Stimulated activated CD4-positive, alpha-beta T cell treated with anti-CD3 and anti-CD28 coated beads, Interleukin-1b, Interleukin-23, amount 100 ng/mL, for 4 hours (primary cell): ENCODE measurements at places on chromosomes 2 and 18.

- no peak for DNase-seq
Observed at GRCh38 chr2:162266460-162266760, 23.2 kb upstream of the FAP start.

DNA sequence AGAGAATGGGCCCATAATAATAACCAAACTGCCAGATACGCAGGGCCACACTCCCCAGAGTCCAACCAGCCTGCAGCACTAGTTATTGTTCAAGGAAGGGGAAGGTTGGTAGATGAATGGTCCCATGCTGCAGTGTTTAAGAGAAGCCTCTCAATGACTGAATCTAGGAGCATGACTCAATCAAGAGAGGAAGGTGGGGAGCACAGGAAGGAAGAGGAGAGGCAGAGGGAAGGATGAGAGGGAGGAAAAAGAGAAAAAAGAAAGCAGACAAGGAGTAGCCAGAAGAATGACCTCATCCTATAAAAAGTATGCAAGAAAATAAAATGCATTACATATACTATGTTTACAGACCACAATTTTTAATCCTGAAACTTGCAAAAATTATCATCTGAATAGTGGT is 174.5 kb downstream of the TCF4 start:
- no peak for DNase-seq

DNA sequence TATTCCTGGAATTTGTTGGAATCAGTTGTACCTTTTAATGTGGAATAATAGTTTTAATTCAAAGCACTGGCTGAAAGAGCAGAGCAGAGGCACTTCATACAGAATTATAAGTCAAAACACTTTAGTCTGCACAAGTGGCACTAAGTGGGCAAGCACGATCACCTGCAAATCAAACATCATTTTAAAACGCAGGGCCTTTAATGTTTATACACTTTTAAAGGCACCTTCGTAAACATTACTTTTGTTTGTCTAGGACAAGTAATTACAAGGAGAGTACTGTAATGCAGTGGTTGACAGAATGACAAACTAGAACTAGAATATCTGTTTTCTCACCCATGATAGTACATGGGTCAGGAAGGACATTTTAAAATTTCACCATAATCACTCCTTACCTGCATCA is 36.4 kb downstream of the LANCL1 start:
- no peak for DNase-seq

GRCh38 chr2:44097322-44097907 is 71.3 kb upstream of the PPM1B start:
- DNase-seq = no peak

DNA sequence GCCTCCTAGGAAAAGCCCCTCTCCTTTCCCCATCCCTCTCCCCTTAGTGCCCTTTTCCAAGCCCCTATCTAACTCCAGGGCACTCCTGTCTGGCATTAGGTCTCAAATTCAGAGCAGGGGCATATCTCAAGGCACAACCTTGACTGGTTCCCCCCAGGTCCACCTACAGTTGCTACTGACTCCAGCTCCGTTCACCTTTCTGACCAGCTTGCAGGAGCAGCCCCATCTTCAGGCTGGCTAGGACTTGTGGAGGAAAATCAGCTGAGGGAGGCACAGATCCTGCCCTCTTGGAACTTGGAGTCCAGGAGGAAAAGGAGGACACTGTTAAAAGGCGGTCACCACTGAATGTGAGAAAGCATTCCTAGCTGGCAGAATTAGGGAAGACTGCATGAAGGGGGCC is 152.4 kb downstream of the ZFP36L2 start:
- no peak for DNase-seq

GRCh38 chr2:173523497-173523896 is 168.8 kb downstream of the CDCA7 start:
- DNase-seq = no peak

DNA sequence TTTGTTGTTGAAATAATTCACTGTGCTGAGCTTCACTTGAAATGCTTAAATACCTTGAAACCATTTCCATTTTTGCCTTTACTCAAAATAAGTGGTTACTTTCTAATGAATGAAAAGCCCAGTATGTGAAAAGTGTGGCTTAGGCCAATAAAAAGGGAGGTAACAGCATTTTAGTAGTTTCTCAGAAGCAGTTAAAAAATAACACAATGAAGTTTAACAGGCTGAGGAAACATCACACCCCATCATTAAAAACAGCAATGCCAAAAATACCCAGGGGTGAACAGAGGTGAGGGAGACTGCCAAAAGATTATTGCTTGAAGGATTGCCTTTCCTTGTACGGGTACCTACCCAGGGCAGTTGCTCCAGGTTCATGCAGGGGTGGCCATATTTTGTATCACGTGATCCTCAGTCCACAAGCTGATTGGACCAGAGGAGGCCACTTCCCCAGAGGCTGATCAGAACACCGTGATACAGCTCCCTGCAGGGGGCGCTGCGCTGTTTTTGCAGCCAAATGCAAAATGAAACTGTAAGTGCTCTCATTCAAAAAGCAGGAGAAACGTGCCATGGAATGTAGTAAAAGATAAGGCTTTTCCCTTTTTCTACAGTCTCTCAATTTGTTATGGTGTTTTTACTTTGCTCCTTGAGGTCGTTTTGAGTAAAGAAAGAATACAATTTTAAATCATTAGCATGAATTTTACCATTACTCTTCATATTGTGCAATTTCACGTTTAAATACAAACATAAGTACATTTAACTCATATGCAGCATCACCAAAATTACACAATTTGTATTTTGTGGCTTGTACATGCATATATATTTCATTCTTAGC is 70.2 kb upstream of the SH3BP4 start:
- DNase-seq = no peak

GRCh38 chr2:72993147-72993932 is 76.0 kb downstream of the EMX1 start:
- peak; percentile 58 for DNase-seq

GRCh38 chr2:208366215-208367127 is 40.1 kb upstream of the PTH2R start:
- no peak for DNase-seq

- DNase-seq = no peak
Observed at GRCh38 chr2:437756-438393, 150.0 kb upstream of the ALKAL2 start.

DNA sequence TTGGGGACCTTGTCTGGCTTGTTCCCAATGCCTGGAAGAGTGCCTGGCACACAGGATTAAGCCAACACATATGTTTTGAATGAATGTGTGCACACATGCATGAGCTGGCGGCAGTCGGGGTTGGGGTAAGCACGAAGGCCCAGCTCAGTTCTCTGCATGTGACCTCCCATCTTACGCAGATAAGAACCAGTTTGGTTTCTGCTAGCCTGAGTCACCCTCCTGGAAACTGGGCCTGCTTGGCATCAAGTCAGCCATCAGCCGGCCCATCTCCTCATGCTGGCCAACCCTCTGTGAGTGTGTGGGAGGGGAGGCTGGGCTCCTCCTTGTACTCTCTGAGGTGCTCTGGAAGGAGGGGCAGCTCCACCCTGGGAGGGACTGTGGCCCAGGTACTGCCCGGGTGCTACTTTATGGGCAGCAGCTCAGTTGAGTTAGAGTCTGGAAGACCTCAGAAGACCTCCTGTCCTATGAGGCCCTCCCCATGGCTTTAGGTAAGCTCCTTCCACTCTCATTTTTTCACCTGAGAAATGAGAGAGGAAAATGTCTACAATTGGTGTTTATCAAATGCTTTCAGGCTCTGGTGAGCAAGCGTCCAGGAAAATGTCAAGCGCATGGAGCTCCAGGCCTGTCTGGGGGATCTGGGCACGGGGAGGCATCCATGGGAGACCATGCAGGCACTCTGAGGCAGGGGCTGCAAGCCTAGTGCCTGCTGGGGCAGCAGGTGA is 9.7 kb upstream of the IL1RN start:
- DNase-seq = no peak

DNA sequence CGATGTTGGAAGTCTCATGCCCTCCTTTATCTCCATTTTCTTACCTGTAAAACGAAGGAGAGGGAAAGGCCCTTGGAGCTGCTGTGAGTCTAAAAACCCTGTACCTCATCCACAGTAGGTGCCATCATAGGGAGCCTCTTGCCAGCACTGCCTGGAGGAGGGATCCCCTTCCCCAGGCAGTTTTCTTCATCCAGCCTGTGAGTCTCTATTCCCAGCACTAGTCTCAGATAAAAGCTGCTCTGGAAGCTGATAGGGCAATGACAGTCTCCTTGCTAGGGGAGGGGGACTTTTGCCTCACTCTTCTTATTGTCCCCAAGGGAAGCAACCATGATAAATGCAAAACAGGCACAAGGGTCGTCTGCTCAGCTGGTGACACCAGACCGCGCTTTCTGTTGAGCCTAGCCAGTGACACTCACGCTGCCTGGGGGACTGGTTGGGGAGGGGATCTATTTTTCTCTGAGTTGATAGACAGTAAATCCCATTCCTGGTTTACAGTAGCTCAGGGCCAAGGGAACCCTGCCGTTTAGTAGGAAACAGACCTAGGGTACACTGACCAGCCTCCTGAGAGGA is 139.5 kb upstream of the NABP1 start:
- DNase-seq = no peak

GRCh38 chr2:159738509-159739390 is 26.4 kb downstream of the MARCHF7 start:
- no peak for DNase-seq

GRCh38 chr2:20282916-20283592 is 58.1 kb upstream of the SDC1 start:
- no peak for DNase-seq

GRCh38 chr2:216594081-216594480 is 39.1 kb upstream of the IGFBP2 start:
- no peak for DNase-seq
